ENCODE measurements at places on chromosomes 13 and 19.

DNA sequence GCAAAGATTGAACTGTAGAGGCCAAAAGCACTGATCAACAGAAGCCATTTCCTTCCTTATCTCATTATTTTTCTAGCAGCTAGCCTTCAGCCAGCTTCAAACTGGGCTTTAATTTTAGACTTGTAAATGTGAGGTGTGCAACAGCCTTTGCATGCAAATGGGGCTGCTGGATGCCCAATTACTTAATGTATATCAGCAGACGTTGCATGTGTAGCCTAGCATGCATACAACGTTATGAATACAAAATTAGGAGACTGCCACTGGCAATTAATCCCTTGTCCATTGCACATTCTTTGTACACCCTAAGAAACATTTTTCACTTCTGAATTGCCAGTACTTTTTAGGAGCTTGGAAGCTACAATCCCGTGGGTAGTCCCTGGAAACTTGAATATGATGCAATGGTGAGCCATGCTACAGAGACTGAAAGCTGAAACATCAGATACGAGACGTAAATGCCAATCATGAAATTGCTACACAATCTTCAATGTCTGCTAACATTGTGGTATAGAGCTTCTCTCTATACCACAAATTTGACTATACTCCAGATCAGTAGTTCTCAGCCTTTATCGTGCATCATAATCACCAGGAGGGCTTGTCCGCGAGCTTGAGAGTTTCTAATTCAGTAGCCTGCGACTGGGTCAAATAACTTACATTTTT is 20.2 kb downstream of the EPSTI1 start:
- DNase-seq, result no peak

- no peak for DNase-seq
These were observed at the start of gene SHFL for GRCh38 chr19:10085641-10086590. SHFL (plus strand) TSS chr19:10086317; CDS start chr19:10086428, 111 bp downstream.

DNA sequence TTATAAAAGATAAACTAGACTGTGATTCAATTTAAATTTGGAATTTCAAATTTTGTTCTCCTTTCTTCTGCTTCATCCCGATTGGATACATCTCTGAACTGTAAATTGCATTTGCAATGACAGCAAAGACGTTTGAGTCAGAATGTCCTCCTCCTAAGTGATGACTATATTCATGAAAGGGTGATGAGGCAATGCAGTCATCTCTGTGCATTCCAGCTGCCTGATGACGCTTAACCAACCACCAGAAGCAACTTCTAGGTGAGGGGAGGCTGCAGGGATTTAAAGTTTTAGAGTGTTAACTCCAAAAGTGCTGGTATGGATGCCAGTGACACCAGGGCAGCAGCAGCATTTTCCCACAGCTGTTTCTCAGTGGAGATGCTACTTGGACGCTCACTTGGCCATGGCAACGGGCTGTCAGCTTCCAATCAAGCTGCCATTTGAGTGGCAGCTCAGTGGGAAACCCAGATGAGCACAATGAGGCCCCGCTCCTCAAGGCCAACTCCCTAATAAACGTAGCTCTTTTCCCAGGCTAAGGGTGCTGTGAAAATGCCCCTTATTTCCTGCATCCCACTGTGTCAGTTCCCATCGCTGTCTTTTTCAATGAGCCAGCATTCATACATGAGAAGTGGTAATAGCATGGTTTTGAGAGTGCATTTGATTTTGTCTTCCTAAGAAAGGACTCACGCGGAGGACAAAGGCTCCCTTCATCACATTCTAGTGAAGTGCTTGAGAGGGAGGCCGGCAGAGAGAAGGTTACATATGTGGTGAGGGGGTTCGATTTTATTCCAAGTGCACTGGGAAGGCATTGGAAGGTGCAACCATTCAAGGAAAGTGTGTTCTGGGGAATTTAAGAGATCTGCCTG is 45.2 kb upstream of the AMER2 start:
- DNase-seq, result no peak

DNA sequence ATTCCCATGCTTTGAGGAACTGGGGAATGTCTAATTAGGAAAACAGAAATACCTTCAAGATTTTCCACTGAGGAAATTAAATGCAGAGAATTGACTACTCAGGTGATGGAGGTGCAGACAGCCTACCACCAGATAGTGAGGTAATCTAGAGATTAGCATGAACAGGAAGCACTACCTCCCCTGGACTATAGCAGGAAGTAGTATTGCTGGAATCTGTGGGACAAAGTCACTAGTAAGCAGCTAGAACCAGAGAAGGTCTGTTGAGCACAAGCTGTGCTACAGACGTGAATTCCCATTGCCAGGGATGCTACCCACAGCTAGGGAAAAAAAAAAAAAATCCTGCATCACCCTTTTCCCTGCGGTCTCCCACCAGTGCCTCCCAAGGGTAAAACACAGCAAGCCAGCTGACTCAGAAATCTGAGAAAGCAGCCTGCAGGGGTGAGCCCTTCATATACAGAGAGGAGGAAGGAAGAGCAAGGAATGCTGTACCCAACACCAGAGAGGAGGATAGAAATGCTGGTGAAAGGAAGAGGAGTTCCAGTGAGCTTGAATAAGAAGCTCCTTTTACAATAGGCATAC is 10.2 kb downstream of the ENOX1 start:
- no peak for DNase-seq

DNA sequence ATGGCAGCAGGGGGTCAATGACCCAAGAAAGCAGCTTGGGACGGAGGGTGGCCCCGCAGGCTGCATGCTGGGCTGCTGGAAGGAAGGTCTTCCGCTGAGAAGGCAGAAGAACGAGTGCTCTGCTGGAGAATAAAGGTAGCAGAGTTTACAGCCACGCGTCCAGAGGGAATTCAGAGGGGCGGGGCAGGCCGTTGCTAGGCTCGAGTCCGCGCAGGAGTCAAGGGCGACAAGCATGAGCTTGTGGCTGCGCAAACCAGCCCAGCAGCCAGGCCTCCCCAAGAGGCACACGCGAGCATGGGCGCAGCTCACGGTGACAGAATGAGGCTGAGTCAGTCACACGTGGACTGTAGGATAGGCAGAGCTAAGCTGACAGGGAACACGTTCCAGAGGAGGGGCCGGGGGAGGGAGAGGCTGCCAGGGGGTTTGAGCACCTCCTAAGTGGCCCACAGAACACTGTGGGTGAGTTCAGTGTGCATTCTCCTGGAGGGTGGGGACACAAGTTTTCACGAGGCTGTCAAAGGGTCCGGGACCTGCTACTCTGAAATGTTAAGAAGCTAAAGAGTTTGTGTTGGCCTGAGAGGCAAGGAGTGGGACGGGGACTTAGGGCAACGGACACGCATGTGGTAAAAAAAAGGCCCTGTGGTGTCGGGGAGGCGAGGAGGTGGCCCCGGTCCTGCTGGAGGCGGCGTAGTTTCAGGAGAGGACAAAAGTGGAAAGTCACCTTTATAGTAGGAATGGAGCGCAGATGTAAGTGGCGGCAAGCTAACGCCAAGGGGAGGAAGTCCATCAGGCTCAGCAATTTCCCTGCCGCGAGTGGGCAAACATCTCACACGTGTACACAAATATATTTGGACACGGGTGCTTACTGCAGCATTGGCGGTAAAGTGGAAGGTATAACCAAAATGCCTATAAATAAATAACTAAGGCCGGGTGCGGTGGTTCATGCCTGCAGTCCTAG is 17.7 kb downstream of the RFX2 start:
- DNase-seq, result no peak

DNA sequence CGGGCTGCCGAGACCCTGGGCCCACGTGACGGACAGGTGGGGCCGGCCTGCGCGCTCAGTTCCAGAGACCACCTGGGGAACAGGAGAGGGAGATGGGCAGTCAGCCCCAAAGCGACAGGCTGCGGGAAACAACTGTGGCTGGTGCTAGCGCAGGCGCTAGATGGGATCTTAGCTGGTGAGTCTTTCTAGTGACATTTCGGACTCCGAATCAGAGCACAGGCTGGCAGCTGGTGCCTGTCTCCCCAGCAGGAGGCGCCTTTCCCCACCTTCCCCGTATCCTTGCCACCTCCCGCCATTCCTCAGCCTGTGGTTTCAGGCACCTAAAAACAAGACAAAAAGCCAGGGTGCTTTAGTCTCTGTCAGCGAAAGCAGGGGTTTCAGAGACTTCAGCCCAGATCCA is 19.4 kb upstream of the RANBP3 start:
- no peak for DNase-seq

Data from right renal cortex interstitium (tissue), 3 donors.